ENCODE measurements at places on chromosomes 2 and 18. TPM values are rescaled to one million over a fixed set of nuclear protein-coding genes. Genes with fewer than 3 reads are reported as not detected.
A peak's percentile ranks its signal among the peaks of the same experiment; 100 is the strongest.

The SP140 gene
- total RNA-seq: 4.5 TPM

The SERPINB2 gene
- total RNA-seq: not detected

DNA sequence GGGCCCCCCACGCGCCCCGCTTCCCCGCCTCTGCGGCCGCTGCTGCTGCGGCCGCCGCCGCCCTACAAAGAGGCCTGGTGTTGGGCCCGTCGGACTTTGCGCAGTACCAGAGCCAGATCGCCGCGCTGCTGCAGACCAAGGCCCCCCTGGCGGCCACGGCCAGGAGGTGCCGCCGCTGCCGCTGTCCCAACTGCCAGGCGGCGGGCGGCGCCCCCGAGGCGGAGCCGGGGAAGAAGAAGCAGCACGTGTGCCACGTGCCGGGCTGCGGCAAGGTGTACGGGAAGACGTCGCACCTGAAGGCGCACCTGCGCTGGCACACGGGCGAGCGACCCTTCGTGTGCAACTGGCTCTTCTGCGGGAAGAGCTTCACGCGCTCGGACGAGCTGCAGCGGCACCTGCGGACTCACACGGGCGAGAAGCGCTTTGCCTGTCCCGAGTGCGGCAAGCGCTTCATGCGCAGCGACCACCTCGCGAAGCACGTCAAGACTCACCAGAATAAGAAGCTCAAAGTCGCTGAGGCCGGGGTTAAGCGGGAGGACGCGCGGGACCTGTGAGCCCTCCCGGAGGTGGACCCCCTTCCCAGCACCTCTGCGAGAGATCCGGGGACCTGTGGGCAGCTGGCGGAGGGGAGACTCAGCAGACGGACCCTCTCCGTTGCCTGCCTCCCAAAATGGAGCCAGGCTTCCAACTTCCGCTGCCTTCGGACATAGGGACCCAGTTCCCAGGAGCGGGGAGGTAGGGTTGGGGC is 1.9 kb downstream of the SP5 start:
- no peaks in the 10 kb centered on the region for H3K27me3 ChIP-seq
- H3K4me1 ChIP-seq: no peaks in the 10 kb centered on the region
- H3K4me3 ChIP-seq: peak overlapping the region; percentile 60
- no peaks in the 10 kb centered on the region for H3K36me3 ChIP-seq
- no peak for DNase-seq

The RAD51AP2 gene
- not detected for total RNA-seq

The SLC8A1 gene
- 8.1 TPM for total RNA-seq

- DNase-seq: no peak
- no peak overlapping the region for H3K27ac ChIP-seq
- H3K27me3 ChIP-seq: no peaks in the 10 kb centered on the region
These were observed 283.0 kb downstream of the ALPK2 start for GRCh38 chr18:58345875-58346274.

DNA sequence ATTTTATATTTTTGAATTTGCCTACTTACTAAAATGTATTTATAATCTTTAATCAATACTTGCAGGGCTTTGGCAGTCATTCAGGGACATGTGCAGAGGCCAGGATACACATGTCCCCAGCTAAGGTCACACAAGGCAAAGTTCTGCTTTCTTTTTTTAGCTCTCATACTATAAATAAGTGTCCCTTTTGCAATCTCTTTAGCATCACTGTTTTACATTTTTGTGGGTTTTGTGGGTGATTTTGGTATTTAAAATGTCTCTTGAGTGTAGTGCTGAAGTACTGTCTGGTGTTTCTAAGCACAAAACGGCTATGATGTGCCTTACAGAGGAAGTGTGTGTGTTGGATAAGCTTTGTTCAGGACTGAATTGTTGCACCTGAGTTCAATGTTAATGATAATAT is 309.0 kb upstream of the GULP1 start:
- H3K4me1 ChIP-seq: no peaks in the 10 kb centered on the region
- H3K36me3 ChIP-seq: no peaks in the 10 kb centered on the region
- DNase-seq: no peak
- H3K27ac ChIP-seq: no peak overlapping the region
- H3K4me3 ChIP-seq: no peak overlapping the region

The COLEC12 gene
- 21.8 TPM for total RNA-seq

DNA sequence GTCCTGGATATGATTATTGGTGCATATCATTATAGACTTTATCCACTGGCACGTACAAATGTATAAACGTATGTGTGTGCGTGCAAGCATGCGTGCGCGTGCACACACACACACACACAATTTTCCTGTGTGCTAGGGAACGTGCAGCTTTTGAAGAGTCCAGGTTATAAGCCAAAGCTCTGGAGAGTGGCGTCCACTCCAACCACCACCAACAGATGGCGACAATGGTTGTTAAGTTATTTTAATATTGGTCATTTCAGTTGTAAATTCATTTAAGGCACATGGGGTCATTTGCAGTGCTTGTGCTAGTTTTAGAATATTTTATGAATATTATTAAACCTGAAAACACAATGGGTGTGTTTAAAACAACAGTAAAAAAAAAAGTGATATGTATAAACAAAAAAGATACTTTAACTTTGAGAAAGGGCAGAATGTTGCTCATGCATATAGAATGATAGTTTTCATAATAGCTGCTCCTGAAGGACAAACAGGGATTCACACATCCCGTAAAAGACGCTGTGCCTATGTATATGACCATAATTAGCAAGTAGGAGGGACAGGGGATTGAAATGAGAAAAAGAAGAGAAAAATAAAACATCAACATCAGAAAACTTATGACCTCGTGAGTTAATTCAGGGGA is 124.2 kb upstream of the ITGB6 start:
- DNase-seq: peak; percentile 86
- no peaks in the 10 kb centered on the region for H3K36me3 ChIP-seq
- peaks cover 9% of the 10 kb centered on the region for H3K4me1 ChIP-seq
- H3K27ac ChIP-seq: no peak overlapping the region
- H3K4me3 ChIP-seq: no peak overlapping the region

The ATRAID gene
- total RNA-seq: 107 TPM

DNA sequence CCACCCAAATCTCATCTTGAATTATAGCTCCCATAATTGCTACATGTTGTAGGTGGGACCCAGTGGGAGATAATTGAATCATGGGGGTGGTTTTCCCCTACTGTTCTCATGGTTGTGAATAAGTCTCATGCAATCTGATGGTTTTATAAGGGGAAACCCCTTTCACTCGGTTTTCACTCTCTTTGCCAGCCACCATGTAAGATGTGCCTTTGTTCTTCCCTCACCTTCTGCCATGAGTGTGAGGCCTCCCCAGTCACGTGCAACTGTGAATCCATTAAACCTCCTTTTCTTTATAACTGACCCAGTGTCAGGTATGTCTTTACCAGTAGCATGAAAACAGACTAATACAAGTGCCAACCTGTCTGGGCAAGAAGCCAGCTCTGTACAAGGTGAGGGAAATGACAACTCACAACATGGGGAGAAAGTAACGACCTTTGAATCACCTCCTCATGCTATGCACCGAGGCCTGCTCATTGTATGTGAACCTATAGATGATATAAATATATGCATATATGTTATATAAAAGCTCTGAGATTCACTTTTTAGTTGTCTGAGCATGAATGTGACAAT is 162.2 kb downstream of the ALPK2 start:
- H3K4me1 ChIP-seq: no peaks in the 10 kb centered on the region
- H3K27me3 ChIP-seq: no peaks in the 10 kb centered on the region
- H3K4me3 ChIP-seq: no peak overlapping the region

DNA sequence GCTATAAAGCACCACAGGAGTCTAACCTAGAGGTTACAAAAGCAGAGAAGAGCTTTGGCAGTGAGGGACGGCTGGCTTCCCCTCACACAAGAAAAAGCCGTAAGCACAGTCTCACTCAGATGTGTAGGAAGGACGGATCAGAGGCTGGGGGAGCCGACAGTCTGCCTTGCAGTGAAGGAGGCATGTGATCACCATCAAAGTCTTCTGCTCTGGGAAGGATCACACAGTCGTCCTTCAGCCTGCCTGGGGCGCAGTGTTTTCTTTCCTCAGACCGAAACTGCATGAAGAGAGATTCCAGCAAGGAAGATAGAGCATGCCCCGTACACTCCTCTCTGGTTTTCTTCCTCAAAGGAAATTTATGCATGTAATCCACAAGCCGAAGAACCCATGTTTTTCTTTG is 24.1 kb downstream of the GATA6 start:
- no peaks in the 10 kb centered on the region for H3K36me3 ChIP-seq
- no peak for DNase-seq
- no peak overlapping the region for H3K4me3 ChIP-seq
- H3K27ac ChIP-seq: no peak overlapping the region
- no peaks in the 10 kb centered on the region for H3K4me1 ChIP-seq

DNA sequence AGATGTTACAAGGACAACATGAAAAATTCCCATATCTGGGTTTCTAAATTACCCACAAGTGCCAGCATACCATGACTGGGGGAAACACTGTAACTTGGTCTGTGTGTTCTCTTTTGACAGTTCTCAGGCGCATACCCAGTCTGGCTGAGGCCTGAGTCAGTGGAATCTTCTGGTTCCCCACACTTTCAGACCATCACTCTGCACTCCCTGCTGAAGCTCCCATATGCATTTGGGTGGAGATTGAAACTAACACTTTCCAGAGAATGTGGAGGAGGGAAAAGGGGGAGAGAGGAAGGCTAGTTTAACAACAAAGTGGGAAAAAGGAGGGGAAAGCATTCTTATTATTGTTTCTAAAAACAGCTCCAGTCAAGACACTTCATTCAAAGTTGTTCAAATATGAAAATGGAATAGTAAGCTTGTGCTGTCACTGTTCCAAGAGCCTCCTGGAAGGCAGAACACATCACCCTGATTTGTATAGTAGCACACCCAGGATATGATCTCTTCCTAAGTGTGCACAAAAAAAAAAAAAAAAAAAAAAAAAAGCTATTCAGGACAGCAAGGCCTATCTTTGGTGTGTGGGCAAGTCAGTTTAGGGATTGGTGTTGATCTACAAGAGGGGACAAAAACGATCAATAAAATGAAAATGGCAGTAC is 48.1 kb upstream of the CTIF start:
- H3K4me1 ChIP-seq: no peaks in the 10 kb centered on the region
- no peaks in the 10 kb centered on the region for H3K27me3 ChIP-seq
- no peak for DNase-seq
- no peak overlapping the region for H3K4me3 ChIP-seq
- H3K36me3 ChIP-seq: no peaks in the 10 kb centered on the region

DNA sequence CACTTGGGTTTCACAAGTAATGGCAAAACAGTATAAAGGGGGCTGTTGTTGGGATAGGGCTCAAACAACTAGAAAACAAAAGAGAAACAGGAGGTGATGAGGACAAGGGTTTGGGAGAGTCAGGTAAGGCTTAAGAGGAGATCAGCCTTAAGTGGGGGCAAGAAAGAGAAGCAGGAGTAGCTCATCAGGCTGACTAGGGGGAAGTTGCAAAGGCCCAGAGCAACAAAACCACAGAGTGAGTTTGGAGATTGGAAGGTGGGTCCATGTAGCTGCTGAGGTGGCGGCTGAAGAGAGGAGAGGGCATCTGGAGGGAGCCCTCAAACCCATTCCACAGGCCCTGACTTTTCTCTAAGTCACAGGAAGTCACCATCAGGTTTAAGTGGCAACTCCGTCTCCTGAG is 126.0 kb downstream of the MREG start:
- peaks cover 19% of the 10 kb centered on the region for H3K4me1 ChIP-seq
- H3K4me3 ChIP-seq: no peak overlapping the region
- H3K27me3 ChIP-seq: no peaks in the 10 kb centered on the region
- no peaks in the 10 kb centered on the region for H3K36me3 ChIP-seq

DNA sequence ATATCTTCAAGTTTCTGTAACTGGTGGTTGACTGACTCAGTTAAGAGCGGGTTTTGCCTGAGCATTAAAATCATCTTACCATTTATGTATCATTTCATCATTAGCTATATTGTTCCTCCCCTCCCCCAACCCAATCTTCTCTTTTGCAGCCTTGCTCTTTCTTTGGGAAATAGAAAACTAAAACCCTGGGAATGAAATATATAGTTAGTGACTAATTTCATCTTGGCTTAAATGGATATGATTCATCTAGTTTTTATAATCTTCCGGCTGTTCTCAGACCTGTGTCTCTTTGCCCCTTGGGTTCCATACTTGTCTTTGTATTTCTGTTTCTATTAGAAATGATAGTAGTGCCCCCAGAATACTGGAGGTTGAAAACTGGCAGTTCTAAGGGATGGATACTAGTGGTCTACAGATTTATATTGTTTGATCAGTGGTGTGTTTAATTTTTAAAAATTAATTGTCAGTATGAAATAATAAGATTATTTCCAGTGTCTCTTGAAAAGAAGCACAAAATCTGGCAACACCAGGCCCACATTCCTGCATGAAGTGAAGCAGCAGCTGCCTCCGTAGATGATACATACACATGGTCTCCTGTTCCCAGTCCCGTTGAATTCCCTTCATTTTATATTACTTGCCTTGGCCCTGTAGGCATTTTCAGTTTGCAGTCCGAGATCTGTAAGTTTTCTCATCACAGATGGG is 44.5 kb downstream of the PHLPP1 start:
- no peaks in the 10 kb centered on the region for H3K27me3 ChIP-seq
- no peak overlapping the region for H3K4me3 ChIP-seq
- no peaks in the 10 kb centered on the region for H3K36me3 ChIP-seq
- DNase-seq: no peak
- no peaks in the 10 kb centered on the region for H3K4me1 ChIP-seq

The AQP12B gene
- total RNA-seq: not detected

The IL37 gene
- total RNA-seq: not detected

GRCh38 chr2:237057893-237058300 is 27.8 kb upstream of the COPS8 start:
- no peak overlapping the region for H3K4me3 ChIP-seq
- no peak for DNase-seq
- H3K4me1 ChIP-seq: no peaks in the 10 kb centered on the region
- H3K36me3 ChIP-seq: no peaks in the 10 kb centered on the region
- H3K27me3 ChIP-seq: no peaks in the 10 kb centered on the region
- no peak overlapping the region for H3K27ac ChIP-seq

- H3K4me1 ChIP-seq: no peaks in the 10 kb centered on the region
- H3K4me3 ChIP-seq: no peak overlapping the region
- H3K36me3 ChIP-seq: no peaks in the 10 kb centered on the region
- no peak overlapping the region for H3K27ac ChIP-seq
These were observed 98.0 kb downstream of the HRH4 start for GRCh38 chr18:24558403-24558802.

DNA sequence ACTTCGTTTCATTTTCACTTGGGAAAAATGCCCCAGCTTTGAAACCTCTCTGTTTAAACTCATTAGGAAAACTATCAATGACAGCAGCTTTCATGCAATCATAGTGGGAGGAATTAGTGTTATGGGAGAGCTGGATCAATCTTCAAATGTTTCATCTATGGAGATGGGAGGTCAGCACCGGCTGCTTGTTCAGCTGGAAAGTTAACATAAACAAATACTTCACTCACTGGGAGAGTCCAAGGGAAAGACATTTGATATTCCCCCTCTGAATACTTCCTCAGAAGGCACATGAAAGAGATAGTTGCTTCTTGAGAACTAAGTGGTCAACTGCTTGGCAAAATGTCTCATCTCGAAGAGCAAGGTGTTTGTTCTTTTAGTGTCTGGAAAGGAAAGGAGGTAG is 7.3 kb downstream of the LYPD1 start:
- H3K27me3 ChIP-seq: peaks cover 7% of the 10 kb centered on the region
- no peak for DNase-seq
- H3K4me1 ChIP-seq: no peaks in the 10 kb centered on the region
- no peak overlapping the region for H3K4me3 ChIP-seq
